ENCODE measurements at places on chromosomes 11 and 22.

- no peak for DNase-seq
These were observed 191.0 kb downstream of the MIAT start for GRCh38 chr22:26848244-26848920.

GRCh38 chr11:13947379-13947778 lies 15.1 kb upstream of the SPON1 start:
- DNase-seq = no peak

DNA sequence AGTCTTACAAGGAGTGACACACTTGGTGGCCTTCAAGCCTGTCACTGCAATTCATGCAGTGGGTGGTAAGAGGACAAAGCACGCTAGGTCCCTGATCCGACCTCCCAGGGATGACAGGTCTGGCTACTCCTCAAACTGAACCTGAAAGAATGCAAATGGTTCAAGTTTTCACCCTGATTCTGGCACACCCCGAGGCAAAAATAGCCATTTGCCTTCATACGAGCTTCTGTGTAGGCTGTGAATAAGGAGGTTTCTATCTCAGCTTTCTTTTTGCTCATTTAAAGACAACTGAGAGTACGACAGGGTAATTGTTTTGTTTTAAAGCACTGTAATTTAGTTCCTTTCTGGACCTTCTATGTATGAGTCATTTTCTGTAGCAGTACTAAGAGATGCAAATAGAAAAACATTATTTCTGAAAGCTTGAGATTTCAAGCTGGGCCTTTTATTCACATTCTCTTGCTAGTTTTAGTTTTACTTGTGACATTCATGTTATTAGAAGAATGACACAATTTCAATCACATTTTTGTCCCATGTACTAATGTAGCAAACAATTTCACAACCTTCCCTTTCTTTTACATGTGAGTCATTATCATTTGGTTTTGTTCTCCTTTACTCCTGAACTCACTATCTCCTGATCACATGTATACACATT lies 56.6 kb upstream of the FDX1 start:
- DNase-seq = no peak

DNA sequence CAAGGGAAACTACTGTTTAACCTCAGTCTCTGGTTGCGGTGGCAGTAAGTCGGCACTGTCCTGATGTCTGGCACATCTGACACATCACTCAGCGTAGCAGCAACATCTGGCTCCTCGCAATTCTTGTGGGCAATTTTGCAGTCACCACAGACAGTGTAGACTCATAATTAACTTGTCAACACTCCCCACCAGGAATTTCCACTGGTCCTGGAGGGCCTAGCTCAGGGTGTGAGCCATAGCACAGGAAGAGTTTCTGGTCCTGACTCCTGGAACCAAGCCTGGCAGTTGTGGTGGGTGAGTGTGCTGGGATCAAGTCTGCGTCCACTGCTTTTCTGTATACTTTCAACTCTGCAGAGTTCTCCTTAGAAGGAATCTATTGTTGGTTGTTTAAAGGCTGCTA lies 209.7 kb downstream of the SNX19 start:
- DNase-seq = no peak

DNA sequence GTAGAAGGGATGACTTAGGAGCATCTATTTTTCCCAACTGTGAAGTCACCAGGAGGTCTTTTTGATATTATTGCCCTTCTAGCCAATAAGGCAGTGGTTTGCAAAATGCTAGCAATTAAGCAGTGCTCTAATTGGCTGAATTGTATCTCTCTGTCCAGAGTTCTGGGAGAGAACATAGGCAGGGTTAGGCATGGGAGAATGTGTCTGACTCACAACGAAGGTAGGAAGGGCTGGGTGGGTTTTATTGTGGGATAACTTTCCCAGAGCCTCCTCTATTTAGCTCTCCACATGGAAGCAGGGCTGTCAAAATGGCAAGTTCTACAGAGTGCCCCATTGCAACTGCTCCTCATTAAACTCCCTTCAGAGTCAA lies 415.9 kb upstream of the CADM1 start:
- DNase-seq = no peak

- DNase-seq = no peak
These were observed 96.1 kb upstream of the THY1 start for GRCh38 chr11:119518746-119519730.

DNA sequence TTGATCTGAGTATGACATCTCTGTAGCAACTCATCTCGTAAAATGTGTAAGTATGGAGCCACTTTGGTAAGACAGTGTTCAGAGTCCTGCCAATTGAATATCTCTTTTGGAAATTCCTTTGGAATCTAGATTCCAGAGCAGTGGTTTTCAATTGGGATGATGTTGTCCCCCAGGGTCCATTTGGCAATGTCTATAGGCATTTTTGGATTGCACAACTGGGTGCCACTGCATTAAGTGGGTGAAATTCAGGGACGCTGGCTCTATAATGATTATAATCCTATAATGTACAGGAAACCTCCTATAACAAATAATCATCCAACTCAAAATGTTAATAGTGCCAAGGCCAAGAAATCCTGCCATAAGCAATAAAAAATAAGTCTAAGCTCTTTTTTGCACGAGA lies 404.8 kb upstream of the RAG2 start:
- no peak for DNase-seq

- DNase-seq = no peak
These were observed 24.4 kb downstream of the ARHGAP8 start for GRCh38 chr22:44776605-44777363.

DNA sequence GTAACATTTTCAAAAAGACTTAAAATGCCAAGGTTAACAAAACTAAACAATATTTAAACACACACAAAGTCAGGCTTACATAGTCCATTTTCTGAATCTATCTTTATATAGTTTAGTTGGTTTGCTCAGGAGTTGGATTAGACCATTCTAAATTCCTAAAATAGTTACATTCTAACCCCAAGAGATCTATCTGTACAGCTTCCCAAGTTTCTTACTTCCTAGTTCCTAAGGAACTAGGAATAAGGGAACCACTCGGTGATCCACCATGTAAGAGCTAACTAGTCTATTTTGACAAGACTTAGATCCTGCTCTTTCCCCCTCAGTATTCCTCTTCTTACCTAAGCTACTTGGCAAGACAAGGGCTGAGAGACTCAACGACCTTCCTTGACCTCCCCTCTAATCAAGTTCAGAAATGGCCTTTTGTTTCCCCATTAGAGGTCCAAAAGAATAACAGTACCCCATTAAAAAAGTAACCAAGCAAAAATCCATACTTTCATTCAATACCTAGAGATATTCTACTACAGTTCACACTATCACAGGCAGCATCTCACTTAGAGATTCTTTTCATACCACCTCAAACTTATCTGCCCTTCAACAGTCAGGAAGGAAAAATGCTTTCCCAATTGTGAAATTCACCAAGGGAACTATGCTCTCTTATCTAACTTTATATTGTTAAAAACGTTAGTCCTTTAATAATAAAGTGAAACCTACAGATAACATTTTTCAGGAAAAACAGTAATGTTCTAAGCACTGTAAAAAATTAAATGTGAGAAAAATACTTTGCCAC lies 253.1 kb downstream of the TTC28 start:
- DNase-seq = no peak

GRCh38 chr22:41762980-41763779 lies 37.3 kb upstream of the CCDC134 start:
- no peak for DNase-seq
